ENCODE measurements at places on chromosomes 3 and 15.

DNA sequence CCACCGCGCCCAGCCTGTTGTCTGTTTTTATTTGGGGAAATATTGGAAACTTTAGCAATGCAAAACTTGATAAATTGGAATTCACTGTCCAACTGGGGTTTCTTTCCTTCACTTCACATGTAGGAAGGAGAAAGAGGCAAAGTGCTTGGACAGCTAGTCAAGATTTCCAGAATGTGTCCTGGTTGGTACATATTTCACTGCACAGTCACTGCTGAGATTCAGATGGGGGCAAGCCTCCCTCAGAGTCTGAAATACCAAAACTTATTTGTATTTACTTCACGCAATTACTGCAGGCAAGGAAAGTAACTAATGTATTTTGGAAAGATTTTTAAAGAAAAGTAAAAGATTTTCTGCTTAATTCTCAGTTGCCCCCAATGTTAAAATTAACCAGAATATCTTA, 21.0 kb downstream of the LRRC31 start:
- no peak for DNase-seq

- no peak for DNase-seq
These were observed 94.0 kb downstream of the ARPP21 start for GRCh38 chr3:35733341-35733740.

- no peak for DNase-seq
These were observed 32.0 kb downstream of the ZBTB38 start for GRCh38 chr3:141400073-141400971.

DNA sequence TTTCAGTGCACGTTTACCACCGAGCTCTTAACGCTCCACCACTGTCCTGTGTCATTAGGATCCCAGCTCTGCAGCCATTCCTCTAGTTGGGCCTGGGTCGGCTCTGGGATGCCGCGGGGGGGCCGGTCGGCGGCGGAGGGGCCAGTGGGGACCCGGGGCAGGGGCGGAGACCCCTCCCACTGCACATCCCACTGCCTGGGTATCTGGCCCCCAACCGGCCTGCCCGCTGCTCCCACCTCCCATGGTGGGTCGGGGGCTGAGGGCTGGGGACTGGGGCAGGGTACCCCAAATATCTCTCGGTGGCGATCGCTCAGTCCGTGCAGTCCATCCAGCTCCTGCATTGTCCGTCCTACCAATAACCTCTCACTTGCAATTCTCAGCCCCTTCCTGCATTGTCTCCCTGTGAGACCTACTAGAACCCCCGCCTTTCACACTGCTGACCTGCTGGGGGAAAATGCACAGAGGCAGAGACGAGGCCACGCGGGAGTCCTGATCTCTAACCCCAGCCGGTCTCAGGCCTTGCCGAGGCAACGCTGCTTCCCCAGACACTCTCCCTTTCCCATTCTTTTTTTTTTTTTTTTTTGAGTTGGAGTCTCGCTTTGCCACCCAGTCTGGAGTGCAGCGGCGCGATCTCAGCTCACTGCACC, 24.0 kb upstream of the MUC20 start:
- DNase-seq: no peak

- DNase-seq: no peak
These were observed 73.5 kb downstream of the MGLL start for GRCh38 chr3:127748754-127749327.

DNA sequence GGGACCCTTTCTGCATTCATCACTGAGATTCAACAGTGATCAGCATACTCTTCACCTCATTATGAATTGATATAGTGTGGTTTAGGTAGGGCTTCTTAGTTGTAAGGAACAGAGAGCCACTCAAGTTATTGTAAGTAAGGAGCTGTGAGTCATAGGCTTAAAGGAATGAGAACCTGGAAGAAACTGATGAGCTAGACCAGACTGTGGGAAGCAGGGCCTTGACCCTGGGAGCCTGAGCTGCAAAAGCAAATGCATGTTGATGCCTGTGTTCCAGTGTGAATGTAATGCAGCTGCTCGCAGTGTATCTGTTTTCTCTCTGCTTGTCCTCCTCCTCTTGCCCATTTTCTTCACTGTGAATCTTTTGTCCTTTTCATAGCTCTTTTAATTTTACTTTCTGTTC, 13.6 kb downstream of the ZKSCAN7 start:
- no peak for DNase-seq

GRCh38 chr3:161100994-161101393, 4.2 kb downstream of the B3GALNT1 start:
- no peak for DNase-seq

DNA sequence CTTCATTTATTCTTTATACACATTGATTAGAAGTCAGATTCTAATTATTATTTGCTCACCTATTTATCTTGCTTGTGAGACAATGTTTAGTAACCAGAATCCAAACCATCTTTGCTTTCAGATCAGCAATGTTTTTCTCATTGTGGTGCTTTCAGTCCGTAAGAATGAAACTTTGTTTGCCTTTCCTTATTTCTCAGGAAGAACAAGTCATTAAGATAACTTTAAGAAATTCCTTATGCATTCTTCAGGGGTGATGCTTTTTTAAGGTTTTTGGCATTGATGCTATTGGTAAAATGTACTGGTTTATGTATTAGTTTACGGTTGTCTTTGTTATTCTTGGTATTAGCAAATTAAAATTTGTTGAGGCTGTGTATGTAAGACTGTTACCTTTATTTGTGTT, 120.8 kb upstream of the POU1F1 start:
- no peak for DNase-seq

DNA sequence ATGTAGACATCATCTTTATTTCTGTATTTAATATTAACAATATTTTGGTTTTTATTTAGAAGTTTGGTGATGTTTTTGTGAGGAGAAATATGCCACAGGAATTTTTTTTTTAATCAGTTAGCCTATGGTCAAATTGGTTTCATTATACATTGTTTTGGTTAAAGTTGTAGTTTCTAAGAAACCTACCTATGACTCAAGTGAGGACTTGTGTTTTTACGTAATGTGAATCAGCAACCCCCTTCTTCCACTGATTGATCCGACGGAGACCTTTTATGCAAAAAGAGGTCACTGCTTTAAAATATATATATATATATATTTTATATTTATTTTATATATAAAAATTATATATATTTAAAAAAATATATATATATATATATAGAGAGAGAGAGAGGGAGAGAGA, 698.1 kb downstream of the FHIT start:
- no peak for DNase-seq

- DNase-seq: no peak
These were observed 122.0 kb downstream of the SV2B start for GRCh38 chr15:91222052-91222451.

- no peak for DNase-seq
These were observed 132.2 kb downstream of the MBNL1 start for GRCh38 chr3:152400887-152401286.

- DNase-seq: no peak
These were observed 7.7 kb downstream of the NT5DC2 start for GRCh38 chr3:52525680-52526561.

- DNase-seq: no peak
These were observed 165.3 kb upstream of the MCTP2 start for GRCh38 chr15:94066046-94066445.

DNA sequence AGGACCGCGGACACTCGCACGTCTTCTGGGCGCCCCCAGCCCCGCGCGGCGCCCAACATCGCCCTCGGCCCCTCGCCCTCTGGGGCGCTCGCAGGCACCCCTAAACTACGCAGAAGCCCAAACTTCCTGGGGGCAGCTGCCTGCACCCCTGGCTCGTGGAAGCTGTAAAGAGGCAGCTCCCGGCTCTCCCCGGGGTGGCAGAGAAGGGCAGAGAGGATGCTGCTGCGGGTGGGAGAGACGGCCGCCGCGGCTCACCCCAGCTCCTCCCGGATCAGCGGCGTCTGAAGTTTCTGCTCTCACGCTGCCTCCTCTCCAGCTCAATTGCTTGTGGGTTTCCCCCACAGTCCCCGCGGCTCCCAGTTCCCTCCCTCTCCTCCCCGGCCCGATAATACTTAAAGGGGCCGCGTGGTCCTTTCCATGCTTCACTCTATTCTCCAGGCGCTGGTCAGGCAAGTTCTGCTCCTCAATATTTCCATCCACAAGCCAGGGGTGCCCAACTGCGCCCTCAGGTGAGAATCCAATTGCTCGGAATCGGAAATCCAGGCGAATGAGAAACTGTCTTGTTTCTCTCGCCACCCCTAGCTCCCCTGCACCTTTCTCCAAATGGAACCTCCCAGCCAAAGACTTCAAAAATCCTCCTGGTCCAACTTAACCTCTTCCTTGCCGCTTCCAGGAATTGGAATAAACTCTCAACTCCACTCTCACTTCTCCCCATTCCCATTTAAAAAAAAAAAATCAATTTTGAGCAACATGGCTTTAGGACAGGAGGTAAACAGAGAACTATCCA, 748.5 kb downstream of the ROBO1 start:
- no peak for DNase-seq

GRCh38 chr15:42080919-42081830, 13.2 kb downstream of the PLA2G4D start:
- no peak for DNase-seq

- no peak for DNase-seq
These were observed 976 bp upstream of the DPPA4 start for GRCh38 chr3:109338322-109338721.

- no peak for DNase-seq
These were observed 40.3 kb upstream of the ESYT3 start for GRCh38 chr3:138394156-138394555.

- no peak for DNase-seq
These were observed 490.1 kb upstream of the ARRDC4 start for GRCh38 chr15:97470417-97470816.

DNA sequence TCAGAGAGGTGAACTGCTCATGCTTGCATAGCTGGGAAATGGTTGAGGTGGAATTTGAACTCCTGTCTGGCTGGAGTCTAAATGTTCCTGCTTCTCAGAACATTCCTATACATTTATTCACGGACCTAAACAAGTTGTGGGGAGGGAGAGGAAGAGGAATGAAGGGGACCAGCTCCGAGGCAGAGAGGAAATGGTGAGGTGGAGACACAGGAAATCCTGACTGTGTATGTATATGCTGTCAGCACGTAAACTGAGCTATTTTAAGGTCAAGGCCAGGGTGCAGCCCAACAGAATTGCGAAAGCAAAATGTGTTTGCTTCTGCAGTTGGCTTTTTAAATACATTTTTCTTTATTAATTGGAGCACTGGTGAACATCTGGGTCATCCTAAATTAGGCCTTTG, 74.1 kb upstream of the POMGNT2 start:
- DNase-seq: no peak

- DNase-seq: no peak
These were observed 157.9 kb downstream of the FOXP1 start for GRCh38 chr3:71425491-71426071.

DNA sequence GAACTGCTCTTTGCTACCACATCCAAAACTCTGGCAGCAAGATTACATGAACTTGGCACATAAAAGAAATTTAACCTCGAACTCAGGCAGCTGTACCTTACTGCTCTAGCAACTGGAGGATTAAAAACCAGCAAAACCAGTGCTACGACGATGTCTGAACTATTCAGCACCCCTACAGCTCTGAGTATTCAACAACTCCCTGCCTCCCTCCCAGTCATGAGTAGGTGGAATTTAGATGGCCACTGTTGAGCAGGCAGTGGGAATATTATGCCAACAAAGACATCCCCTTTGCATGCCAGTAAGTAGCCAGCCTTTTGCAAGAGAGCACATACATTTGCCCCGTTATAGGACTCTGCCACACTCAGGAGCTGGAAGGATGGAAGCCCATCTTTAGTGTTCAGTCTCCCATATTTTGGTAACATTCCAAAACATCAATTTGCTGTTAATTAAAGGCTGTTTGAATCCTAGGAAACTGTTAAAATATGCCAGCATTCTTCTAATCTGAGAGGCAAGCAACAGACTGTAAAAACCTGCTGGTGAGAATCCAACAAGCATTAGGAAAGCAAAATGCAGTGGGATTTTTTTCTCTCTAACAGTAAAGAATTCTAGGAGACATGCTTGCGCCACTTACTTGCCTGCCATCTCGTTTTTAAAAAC, 85.4 kb downstream of the ZNF385D start:
- DNase-seq: no peak

GRCh38 chr15:85296615-85297402, 83.6 kb upstream of the AKAP13 start:
- DNase-seq: no peak

DNA sequence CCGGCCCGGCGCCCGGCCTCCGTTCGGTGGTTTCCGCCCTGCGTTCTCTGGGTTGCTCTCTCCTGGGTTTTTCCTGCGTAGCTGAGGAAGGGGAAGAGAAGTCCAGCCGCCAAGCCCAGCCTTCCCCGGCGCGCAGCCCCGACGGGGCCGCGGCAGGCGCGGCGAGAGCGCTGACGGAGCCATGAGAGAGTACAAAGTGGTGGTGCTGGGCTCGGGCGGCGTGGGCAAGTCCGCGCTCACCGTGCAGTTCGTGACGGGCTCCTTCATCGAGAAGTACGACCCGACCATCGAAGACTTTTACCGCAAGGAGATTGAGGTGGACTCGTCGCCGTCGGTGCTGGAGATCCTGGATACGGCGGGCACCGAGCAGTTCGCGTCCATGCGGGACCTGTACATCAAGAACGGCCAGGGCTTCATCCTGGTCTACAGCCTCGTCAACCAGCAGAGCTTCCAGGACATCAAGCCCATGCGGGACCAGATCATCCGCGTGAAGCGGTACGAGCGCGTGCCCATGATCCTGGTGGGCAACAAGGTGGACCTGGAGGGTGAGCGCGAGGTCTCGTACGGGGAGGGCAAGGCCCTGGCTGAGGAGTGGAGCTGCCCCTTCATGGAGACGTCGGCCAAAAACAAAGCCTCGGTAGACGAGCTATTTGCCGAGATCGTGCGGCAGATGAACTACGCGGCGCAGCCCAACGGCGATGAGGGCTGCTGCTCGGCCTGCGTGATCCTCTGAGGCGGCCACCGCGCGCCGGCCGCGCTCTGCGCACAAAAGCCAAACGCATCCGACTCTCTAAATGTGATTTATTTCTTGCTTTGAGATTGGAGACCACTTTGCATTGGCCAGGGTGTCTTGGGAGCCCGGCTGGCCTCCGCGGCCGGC, 727 bp downstream of the RAP2B start:
- peak; percentile 23 for DNase-seq

GRCh38 chr15:55247766-55248427, 41.7 kb downstream of the RAB27A start:
- DNase-seq: no peak

DNA sequence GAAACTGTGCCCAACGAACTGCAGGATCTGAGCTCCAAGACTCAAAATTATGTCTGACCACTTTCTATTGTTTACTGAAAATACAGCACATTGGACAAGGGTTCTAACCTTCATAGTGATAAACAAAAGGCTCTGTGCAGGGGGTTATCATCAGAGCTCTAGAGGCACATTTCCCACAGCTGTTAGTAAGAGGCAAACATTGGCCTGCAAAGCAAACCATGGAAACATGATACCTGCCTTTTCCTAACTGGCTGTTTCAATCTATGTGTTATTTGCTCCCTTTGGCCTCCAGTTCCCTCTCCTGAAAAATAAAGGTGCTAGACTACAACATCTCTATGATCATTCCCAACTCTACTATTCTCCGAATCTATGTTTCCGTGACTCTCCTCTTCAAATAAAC, 159.7 kb upstream of the ARHGEF26 start:
- no peak for DNase-seq

DNA sequence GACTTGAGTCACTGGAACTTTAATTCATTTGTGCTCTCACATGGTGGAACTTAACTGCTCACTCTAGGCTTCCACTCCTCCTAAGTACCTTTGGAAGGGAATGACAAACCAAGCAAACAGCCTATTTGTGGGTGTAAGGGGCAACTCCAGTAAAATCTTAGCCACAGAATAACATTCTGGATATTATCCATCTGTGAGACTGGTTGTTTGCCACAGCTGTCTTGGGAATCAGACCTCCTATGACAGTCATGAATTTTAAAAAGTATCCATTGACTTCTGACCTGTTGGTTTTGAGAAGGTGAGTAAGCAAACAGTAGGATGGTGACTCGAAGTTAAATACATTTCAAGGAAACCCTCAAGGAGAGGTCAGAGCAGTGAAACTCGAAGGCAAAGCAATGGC, 147.3 kb upstream of the CDIN1 start:
- no peak for DNase-seq
